AG04450 (cell line): ENCODE measurements at places on chromosomes 16 and 17.
A peak's percentile ranks its signal among the peaks of the same experiment; 100 is the strongest.

DNA sequence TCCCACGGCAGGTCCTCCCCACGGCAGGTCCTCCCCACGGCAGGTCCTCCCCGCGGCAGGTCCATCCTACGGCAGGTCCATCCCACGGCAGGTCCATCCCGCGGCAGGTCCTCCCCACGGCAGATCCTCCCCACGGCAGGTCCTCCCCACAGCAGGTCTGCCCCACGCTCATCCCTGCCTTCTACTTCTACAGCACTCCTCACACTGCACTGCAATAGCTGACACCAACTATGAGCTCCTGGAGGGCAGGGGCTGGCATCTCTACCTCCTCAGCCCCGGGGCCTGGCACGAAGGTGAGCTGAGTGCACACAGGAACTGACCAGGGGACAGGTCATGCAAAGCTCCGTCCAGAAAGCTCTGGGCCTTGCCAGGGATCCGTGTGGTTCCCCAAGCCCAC is 45.3 kb downstream of the RPH3AL start:
- no peak for DNase-seq

- no peak for DNase-seq
These were observed 9.6 kb downstream of the LLGL2 start for GRCh38 chr17:75535119-75535537.

DNA sequence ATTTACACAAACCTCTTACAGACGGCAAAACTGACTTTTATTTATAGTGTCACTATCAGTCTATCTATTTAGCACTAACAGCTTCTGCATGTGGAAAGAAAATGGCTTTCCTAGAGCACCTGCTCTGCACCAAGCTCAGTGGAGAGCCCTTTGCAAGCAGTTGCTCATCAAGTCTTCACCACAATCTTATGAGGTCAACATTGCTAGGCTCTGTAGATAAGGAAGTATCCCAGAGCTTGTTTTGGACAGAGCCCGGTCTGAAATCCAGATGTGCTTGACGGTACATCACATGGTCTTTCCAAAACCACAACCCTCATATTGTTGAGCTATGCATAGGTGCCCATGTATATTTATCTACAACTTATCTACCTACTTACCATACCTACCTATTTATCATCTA is 572.7 kb upstream of the CDH5 start:
- no peak for DNase-seq

GRCh38 chr16:84765616-84766580 is 53.9 kb upstream of the CRISPLD2 start:
- DNase-seq = no peak

- no peak for DNase-seq
These were observed 275.1 kb downstream of the BCAS3 start for GRCh38 chr17:60952747-60953146.

GRCh38 chr16:14098081-14098480 is 27.0 kb downstream of the MRTFB start:
- no peak for DNase-seq

DNA sequence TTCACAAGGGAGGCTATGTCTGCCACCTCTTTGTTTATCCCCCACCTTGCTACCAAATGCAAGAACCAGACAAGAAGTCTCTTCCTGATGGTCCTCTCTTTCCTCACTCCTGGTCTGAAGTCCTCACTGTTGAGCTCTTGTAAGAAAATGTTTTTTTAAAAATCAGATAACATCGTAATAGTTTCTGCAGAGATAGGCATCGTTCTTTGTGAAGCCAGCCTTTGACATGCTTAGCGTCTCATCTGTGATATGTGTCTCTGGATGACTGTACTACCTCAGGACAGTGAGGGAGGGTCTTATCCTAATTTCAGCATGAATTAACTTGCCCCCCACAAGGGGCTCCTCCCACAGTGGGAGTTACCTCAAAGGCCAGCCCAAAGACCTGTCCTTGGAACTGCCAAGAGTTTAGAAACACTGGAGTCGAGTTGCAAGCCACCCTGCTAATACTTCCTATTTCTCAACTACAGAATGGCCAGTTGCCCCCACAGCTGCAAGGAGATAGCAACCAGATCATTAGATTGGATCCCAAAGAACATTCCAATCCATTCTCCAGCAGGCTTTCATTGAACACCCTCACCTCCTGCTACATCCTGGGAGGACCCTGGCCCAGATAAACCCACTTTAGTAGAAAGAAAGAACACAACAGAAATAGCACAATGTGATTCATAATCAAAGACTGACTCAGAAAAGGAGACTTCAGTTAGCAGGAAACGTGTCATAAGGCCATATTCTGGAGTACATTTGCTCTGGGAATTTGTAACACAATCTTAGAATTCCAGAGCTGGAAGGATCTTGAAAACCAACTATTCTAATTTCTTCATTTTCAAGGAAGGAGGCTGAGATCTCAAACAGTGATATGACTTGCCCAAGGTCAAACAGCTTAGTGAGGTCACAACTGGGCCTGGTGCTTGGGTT is 151.0 kb downstream of the IRX3 start:
- DNase-seq = no peak

GRCh38 chr17:79612468-79613194 is 1.8 kb upstream of the RBFOX3 start:
- no peak for DNase-seq

DNA sequence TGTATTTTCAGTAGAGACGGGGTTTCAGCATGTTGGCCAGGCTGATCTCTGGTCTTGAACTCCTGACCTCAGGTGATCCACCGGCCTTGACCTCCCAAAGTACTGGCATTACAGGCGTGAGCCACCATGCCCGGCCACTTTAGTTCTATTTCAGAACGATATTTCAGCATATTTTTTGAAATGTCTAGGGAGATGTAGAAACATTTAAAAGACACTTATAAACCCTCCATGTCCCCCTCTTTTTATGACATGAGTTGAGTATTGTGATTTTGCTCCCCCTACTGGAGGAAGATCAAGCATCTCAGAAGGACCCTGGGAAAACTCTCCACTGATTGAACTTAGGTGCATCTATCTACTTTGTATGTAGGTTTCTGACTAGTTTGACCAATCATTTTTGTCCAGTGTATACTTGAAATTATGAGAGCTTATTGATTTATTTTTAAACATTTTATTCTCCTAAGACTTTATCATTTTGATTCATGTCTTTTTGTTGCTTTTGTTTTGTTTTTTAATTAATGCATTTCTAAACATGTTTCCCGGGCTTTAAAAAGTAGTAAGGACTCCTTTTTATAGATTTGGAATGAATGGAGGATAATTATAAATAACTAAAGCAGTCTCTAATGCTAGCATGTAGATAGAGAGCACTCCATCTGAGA is 105.1 kb downstream of the CHD9 start:
- DNase-seq = peak; percentile 18

GRCh38 chr17:57938061-57938502 is 17.1 kb downstream of the CUEDC1 start:
- no peak for DNase-seq

DNA sequence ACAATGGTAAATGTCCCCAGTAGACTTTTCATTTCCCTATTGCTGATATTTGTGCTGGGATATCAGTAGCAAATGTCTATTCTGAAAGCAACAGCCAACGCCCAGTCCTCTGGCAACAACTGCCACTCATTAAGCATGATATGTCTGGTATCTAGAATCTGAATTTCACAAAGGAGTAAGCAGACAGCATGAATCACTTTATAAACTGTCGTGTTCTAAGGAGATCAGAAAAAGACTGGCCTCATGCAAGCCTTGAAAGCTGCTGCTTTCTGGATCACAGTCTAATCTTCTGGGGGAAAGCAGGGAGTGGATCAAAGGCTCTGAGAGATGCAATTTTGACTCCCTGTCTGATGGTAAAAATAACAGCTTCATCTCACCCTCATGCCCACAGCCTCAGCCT is 153.1 kb upstream of the NOG start:
- no peak for DNase-seq

DNA sequence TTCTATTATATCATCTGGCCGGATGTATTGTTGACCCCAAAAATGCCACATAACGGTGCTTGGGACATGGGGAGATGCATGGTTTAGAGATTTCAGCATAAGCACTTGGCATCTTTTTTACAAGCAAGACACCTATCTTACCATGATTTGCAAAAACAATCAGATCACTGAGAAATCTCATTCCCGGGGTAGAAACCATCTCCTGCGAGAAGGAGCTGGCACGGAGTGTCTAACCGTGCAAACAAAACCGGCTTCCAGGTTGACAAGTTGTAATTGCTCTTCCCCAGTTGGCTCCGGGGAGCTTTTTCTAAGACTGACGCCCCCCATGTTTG is 1.0 kb downstream of the SLC16A6 start:
- DNase-seq = no peak

DNA sequence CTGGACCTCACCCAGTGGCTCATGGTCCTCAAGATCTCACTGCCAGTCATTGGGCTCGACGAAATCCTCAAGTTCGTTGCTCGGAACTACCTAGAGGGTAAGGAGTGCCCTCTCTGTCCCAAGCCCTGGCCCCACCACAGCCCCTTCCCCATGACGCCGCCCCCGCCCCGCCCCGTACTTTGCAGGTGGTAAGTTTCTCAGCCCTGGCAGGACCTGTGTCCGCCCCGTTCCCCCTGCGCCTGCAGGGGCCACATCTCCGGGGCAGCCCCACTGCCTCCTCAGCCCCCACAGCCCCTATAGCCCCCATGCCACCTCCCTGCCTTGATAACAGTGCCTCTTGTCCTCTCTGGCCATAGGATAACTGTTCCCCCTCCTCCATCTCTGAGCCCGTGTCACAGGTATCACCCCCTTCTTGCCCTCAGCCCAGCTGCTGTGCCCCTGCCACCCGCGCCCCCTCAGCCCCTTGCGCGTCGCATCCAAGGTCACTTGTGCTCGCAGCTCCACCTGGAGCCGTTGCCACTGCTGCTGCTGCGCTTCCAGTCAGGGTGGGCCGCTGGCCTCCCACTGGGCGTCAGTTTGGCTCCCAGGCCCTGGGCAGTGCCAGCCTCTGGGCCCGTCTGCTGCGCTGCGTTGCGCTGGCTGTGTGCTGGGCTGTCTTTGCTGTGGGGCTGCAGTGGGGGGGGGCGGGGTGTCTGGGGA is 21.5 kb downstream of the RABEP2 start:
- no peak for DNase-seq

- DNase-seq = peak; percentile 79
These were observed 236.3 kb downstream of the SEC14L1 start for GRCh38 chr17:77376795-77377709.

DNA sequence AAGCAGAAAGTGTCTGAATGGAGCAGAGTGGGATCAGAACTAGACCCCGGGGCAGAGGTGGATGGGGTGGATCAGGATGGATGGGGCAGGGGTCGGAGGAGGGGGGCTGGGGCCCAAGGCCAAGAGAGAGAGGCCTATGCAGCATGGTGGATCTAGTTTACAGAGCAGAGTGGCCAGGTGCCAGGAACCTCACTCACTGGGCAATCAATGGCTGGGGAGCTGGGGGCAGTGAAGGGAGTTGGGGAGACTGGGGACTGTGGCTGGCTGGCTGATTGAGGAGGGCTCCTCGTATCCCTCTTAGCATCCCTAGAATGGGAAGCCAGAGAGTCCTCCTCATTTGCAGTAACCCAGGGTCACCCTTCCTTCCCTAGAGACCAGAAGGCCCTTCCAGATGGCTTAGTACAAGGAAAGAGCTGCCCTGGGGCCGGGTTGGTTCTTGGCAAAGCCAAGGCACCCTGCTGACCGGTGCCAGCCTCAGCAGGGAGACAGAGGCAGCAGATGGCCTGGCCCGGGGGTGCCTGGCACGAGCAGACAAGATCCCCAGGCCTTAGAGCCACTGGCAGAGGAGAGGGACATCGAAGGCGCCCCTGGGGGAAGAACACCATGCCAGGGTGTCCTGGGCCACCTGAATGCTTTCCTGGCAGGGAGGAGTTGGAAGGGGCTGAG is 36.8 kb downstream of the SRCIN1 start:
- no peak for DNase-seq

DNA sequence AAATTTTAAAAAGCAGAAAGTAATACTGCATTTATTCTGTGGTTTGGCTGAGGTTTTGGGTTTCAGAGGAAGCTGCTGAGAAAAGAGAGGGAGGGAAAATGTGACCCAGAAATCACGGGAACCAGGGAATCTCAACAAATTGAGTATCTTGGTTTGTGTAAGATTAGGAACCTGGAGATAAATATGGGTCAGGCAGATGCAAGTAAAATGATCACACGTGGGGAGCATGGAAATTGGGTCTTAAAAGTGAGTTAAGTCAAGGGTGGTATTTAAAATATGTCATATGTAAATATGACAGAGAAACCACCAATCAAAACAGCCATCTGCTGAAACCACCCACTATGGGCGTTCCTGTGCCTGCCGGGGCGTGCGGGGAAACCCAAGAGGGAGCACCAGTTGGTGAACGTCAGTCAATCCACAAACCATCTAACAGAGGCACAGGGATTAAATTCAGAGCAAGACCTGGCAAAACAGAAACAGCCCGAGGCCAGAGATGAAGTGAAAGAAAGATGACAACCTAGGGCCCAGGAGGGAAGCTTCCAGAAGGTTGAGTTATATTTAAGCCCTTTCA is 33.4 kb downstream of the CDH13 start:
- no peak for DNase-seq

DNA sequence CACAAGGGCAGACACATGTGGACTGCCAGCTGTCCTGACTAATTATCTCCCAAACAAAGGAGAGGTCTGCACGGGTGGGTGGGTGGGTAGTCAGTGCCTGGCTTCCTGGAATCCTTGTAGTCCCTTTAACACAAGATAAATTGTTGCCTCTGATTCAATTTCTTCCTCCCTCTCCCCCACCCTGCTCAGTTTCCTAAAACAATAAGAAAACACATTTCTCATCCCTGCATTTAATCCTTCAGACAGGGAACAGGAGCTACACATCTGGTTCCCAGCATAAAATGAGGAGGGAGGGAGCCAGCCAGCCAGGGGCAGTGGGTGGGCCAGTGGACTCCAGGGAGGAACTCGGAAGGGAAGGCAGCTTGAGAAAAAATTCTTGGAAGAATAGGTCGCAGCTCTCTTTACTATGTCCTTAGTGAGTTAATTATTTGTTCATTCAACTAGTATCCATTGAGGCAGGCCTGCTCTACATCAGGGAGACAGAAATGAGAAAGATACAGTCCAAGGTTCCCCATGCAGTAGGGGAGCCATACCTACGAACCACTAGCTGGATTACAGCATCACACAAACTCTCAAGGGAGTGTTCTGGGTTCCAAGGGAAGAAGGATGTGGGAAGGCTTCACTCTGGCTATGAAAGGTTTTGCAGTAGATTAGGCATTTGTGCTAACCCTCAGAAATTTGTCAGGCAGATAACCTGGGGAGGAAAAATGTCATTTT is 58.3 kb downstream of the CCT6B start:
- no peak for DNase-seq

DNA sequence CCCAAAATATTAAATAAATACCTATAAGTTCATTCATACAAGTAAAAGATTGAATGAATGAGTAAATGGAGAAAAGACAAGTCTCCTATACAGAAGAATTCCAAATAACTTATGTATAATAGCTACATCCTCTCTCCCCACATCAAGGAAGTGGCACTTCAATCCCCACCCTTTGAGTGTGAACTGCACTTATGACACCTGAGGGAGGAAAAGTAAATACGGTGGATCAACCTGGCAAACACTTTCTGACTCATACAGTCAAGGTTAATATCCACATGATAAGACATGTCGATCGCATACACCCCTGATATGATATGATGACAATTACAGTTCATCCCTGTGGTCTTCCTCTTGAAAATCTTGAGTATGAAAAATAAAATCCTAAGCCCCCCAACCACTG is 18.0 kb downstream of the SLFN12L start:
- no peak for DNase-seq
